ENCODE measurements at places on chromosomes 4 and X.

DNA sequence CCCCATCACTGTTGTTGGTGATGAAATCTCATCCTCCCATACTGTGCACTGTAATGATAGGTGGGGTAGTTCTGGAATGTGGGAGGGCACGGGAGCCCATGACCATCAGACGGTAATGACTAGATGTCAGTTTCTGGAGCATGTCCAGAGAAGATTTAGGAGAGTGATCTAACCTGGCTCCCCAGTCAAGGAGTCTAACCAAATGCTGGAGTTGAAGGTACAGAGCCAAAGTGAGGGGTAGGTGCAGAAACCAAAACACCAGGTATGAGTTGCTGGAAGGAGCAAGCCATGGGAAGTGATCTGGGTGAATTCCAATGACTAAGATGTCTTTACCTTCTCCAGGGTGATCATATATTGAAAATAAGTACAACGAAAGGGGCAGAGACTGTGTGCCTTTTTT is 296.9 kb downstream of the INPP4B start:
- DNase-seq, result no peak

GRCh38 chr4:159298502-159298901 is 195.6 kb downstream of the RAPGEF2 start:
- no peak for DNase-seq

GRCh38 chrX:10549280-10549679 is 71.1 kb downstream of the MID1 start:
- DNase-seq, result no peak

DNA sequence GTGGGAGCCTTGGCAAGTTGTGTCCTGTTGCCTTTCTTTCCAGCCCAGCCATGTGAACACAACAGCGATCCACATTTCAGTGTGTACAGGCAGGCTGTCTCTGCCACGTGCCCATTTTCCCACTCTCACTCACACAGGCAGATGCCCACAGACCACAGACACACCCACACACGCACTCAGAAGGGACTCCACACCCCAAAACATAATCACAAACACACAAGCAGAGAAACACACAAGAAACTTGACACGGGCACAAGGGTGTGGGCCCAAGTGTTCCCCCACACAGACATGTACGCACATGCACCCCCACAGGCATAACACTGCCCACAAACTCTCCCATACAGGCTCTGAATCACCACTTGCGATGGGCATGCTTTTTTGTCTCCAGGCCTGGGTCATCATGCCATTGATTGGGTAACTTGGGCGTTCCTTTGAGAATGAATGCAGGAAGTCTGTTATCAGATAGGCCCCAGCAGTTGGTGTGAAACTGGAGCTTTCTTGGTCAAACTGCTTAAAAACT is 84.3 kb downstream of the NBDY start:
- DNase-seq, result peak; percentile 17

DNA sequence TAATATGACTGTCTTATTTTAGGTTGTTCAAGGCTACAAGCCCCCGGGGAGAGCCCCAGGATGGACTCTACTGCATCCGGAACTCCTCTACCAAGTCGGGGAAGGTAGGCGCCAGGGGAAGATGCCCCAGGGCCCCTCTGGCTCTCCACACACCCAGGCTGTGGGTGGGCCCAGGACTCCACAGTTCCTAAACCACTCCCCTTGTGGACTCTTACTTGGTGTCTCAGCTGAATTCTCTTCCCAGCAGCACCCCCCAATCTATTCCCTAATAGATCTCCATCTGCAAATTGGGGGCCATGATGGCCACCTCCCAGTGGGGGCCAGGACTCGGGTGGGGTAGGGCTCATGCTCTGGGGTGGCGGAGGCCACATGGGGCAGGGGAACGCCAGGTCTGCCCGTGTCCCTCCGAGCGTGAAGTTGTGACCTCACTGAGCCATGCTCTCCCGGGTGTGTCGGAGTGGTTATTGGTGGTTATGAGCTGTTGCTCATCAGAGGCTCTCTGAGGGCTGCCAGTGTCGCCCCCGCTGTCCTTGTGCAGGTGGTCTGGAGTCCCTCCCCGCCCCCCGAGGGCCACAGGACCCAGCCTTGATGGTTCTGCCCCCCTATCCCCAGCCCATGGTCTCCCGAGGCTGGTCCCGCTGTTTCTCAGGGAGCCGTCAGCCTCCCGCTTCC is 11.2 kb upstream of the ADD1 start:
- no peak for DNase-seq

GRCh38 chrX:4663085-4663484 is 949.6 kb upstream of the PRKX start:
- no peak for DNase-seq

DNA sequence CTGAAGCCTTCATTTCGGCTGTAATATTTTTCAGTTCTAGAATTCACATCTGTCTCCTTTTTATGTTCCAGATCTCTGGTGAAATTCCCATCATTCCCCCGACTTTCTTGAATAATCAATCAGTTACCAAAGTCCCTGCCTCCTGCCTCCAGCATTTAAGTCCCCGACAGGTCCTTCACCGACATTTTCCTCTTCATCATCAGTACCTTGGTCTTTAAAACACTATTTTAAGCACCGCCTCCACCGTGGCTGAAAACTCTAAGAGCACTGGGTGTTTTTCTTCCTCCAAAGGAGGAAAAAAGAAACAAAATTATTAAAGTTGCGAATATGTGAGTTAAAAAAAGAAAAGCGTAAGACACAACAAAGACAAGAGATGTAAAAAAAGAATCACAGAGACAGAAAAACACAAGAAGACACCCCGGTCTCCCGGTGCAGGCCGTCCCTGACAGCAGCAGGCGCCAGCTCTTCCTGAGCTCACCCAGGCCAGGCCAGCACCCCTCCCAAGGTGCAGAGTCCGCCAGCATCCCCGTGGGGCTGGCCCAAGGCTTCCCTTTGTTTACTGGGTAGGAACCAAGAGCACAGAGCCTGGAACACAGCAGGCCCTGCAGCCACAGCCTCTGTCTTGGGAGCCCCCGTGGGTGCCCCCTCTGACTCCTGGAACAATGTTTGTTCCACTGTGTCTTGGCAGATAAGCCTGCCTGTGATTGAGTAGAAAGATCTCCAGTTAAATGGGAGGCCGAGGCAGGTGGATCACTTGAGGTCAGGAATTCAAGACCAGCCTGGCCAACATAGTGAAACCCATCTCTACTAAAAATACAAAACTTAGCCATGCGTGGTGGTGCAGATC is 49.3 kb upstream of the CPLX1 start:
- DNase-seq, result no peak

- no peak for DNase-seq
Observed at GRCh38 chrX:149392921-149393320, 112.2 kb downstream of the IDS start.

- DNase-seq, result peak; percentile 1
Observed at GRCh38 chr4:54658252-54659093, 716 bp downstream of the KIT start.
